ENCODE measurements at places on chromosomes 16 and 17.

GRCh38 chr16:81581107-81581506 lies 136.5 kb downstream of the CMIP start:
- DNase-seq, result no peak

DNA sequence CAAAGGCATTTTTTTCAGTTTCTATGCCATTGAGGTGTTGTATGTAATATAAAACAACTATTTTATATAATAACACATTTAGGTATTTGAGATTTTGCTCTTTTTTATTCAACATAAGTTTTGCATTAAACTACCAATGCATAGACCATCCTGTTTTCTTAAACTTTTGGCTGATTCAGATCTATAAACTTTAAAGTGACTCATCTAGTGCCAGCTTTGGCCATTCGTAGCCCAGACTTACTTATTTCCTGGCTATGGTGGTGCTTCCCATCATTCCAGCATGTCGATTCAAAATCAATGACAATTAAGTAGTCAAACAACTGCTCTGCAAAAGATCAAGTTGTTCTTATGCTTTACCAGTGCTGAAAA lies 3.1 kb downstream of the ERI2 start:
- DNase-seq, result no peak

- no peak for DNase-seq
These were observed 9.4 kb upstream of the SLC6A4 start for GRCh38 chr17:30244853-30245385.

- DNase-seq, result no peak
These were observed 20.1 kb downstream of the KANSL1 start for GRCh38 chr17:46173153-46173552.

GRCh38 chr16:83312015-83312717 lies 495.6 kb upstream of the HSBP1 start:
- no peak for DNase-seq

DNA sequence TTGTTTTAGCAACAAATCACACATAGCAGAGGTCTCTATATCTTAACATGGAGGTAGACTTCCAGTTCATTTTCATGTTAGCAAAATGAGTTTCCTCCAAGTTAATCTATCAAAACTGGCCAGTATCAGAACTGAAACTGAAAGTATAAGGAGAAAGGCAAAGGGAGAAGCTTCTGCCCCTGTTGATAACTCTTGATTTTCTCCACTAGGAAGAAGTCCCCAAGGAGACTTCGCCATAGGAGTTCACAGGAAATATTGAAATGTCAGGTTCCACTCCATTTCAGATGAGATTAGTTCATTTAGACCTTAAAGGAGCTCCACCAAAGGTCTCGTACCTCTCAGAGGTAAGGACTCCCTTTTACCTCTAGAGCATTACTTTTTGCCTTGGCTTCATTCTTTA lies 1.2 kb upstream of the OGFOD3 start:
- no peak for DNase-seq

DNA sequence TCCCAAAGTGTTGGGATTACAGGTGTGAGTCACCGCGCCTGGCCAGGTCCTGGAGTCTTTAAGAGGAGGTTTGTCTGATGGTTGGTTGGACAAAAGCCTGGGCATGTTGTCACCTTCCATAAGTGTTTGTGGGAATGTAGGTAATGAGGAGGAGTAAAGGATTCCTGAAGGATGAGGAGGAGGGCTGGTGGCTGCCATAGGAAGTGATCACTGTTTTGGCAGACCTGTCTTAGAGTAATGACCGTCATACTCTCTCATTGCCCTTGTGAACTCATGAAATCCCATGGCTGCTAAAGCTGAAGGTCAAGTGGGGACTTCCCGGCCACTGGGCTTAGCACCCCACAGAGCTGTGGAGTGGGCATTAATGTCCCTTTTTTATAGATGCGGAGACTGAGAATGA lies 40.5 kb downstream of the TENT4B start:
- no peak for DNase-seq

DNA sequence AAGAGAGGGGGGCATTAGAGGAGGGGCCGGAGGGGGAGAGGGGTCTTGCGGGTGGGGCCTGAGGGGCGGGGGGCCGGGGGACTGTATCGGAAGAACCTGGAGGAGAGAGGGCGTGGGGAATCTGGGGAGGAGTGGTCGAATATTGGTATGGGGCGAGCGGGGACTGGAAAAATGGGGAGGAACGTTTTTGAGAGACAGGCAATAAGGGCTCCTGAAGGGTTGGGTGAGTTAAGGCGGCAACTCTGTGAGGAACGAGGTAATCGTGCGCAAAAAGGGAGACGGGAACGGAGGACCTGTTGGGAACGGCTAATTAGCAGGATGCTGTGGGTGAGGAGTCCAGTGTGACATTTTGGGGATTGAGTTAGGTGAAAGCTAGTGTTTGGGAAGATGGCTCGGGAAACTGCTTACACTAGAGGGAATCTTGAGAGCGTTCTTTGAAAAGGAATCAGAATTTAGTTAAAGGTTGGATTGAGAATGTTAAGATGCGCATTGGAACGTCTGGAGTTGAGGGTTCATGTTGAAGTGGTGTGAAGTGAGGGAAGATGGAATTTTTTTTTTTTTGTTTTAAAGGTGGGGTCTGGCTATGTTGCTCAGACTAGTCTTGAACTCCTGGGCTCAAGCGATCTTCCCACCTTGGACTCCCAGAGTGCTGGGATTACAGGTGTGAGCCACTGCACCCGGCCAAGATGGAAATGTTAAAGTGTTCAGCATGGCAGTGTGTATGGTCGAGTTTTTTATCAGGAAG lies 662 bp downstream of the WIPF2 start:
- peak; percentile 58 for DNase-seq

DNA sequence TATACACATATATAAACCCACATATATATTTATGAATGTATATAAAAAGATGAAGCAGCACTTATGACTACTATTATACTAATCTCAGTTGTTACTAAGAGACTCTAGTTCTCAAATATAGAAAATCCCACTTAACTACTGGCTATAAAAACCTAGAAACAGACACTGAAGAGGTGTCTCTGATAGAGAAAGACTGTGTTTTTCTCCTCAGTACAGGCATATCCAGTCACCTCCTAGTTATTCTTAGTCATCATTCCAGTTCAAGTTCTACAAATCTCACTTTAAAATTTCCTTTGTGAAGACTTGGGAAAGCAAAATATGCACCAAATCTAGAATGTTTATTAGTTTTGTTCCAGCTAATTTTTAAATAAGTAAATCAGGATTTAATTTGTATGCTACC lies 93.9 kb downstream of the STH start:
- no peak for DNase-seq

GRCh38 chr17:34154961-34155730 lies 99.9 kb upstream of the CCL2 start:
- no peak for DNase-seq

DNA sequence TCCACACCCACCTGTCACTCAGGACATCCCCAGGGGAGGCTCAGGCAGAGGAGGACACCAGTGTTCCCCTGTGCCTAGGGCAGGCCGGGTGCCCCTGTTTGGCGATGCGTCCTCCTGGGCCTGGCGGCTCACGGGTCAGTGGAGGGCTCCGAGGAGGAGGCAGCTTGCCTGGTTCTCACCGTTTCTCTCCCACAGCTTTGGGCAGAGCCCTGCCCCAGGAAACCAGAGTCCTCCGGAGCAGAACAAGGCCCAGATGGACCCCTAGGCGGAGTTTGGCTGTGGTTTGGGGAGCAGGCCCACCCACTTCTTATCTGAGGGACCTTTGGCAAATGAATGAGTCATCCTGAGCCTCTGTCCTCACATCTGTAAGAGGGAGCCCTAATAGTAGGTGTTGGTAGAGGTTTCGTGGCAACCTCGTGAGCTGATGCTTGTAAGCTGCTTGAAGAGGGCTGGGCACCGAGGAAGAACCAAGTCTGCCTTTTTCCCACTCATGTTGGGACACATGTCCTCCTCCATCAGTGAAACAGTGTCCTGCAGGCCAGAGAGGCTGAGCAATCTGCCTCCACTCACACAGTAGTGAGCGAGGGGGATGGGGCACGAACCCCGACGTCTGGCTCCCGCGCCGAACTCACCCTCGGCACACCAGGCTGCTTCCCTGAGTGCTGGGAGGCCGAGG lies 247.0 kb upstream of the CIBAR2 start:
- DNase-seq, result peak; percentile 58

GRCh38 chr17:14270508-14270907 lies 30.4 kb upstream of the HS3ST3B1 start:
- no peak for DNase-seq

GRCh38 chr17:15782866-15783265 lies 50.8 kb downstream of the TBC1D26 start:
- DNase-seq, result peak; percentile 70

GRCh38 chr16:82031116-82032084 lies 3.7 kb upstream of the HSD17B2 start:
- peak; percentile 79 for DNase-seq

DNA sequence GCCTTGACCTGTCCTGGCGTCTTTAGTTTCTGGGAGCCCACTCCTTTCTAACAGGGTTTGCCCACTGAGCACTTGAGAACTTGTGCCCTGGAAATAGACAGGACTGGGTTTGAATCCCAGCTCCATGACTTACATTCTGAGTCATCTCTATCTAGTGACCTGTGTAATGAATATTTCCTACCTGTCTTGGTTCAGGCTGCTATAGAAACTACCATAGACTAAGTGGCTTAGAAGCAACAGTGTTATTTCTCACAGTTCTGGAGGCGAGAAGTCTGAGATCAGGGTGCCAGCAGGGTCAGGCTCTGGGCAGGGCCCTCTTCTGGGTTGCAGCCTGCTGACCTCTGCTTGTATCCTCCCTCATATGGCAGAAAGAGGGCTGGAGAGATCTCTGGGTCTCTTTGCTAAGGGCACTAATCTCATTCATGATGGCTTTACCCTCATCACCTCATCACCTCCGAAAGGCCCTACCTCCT lies 110.7 kb upstream of the DHX40 start:
- DNase-seq, result no peak

DNA sequence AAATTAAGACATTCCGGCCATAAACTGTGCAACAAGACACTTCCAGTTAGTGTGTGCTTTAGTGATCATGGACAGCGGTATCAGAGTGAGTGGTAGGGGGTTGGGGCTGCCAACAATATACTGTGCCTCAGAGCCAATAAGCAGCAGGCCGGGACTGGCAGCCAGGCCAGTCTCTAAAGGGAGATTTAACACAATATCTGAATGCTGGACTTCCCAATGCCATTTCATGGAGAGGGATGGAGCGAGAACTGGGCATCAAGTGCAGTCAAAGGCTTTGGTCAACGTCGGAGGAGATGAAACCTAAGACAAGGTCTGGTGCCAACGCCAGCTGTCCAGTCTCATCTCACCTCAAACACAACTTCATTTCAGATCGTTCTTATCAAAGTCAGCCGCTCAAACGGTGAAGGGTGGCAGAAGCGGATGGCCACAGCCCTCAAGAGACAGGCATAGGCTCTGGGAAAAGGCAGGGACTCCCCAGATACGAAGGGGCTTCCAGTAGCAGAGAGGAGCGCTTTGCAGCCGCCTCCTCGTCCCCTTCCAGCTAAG lies 935 bp downstream of the USP32 start:
- DNase-seq, result peak; percentile 62

GRCh38 chr17:82917699-82918345 lies 78.0 kb upstream of the ZNF750 start:
- peak; percentile 30 for DNase-seq

GRCh38 chr16:67748834-67749233 lies 29.7 kb upstream of the GFOD2 start:
- no peak for DNase-seq

DNA sequence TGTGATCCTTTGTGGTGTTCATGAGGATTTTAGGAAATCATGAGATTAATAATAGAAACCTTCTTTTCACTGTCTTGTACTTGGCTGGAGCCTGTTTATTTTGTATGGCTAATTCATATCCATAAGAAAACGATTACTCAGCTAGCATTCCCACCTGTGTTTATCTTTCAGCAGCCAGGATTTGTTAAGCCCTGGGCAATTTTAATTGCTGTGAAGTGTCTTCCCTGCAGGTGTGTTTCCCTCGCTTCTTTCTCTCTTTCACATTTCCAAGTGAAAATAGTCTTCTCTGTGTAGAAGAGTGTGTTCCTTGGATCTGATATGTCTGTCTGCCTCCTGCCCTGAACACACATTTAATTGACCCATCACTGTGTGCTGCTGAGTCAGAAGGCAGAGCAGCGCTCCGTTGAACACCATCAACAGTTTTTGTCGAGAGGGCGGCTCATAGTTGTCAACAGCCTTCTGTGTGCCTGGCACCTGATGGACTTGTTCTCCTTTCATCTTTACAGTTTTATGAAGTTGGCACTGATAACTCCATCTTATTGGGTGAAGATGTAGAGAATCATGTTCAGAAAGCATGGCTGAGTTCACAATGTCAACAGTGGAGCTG lies 83.2 kb downstream of the SPECC1 start:
- DNase-seq, result no peak

DNA sequence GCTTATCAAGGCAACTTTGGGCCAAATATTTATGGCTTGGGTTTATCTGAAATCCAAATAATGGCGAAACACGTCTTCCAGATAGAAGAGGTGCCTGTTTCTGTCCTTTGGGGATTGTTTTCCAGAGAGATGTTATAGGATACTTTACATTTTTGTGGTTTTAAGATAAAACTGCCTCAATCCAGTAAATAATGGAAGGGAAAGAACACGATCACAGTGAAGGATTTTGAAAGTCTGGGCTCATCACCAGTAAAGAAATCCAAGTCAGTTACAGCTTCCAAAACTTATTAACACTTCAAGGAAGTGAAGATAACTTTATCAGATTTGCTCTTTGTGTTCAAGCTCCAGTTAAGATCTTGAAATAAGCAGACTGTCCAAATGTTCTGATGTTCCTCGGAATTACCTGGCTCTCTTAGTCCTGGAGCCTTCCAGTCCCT lies 30.1 kb downstream of the DNAH2 start:
- DNase-seq, result no peak

- no peak for DNase-seq
These were observed 106.7 kb downstream of the RBFOX3 start for GRCh38 chr17:79504181-79504605.

GRCh38 chr17:30093463-30094147 lies 23.0 kb upstream of the NSRP1 start:
- DNase-seq, result peak; percentile 76

GRCh38 chr17:376936-377863 lies 24.6 kb upstream of the RPH3AL start:
- DNase-seq, result no peak

DNA sequence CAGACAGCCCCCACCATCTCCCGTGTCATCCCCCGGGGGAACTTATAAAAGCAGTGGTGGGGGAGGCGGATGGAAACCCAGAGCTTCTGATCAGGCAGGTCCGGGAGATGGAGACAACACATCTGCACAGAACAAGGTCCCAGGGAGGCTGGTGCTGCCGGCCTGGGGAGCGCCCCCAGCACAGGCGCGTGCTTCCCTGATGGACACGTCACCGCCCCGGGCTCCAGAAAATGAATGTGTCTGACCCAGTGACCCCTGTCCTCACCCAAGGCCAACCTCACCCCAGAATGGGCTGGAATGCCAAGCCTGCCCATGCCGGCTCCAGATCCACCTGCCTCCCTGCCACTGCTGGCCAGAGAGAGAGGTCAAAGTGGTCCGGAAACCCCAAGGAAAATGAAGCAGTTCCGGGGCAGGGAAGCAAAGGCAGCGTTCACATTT lies 12.5 kb downstream of the SLC7A5 start:
- no peak for DNase-seq

GRCh38 chr16:84026606-84027005 lies 16.0 kb downstream of the SLC38A8 start:
- no peak for DNase-seq

All from cardiac muscle cell (in vitro differentiated cells and primary cell).